ENCODE measurements at places on chromosomes 6 and 20.

- DNase-seq, result no peak
Observed at GRCh38 chr6:134245706-134246105, 72.2 kb downstream of the SGK1 start.

GRCh38 chr6:136058852-136059251 is 191.3 kb downstream of the MTFR2 start:
- no peak for DNase-seq

- DNase-seq, result no peak
Observed at GRCh38 chr20:63294536-63294900, 1.5 kb downstream of the COL20A1 start.

- DNase-seq, result no peak
Observed at GRCh38 chr6:15977050-15977449, 151.8 kb upstream of the MYLIP start.

DNA sequence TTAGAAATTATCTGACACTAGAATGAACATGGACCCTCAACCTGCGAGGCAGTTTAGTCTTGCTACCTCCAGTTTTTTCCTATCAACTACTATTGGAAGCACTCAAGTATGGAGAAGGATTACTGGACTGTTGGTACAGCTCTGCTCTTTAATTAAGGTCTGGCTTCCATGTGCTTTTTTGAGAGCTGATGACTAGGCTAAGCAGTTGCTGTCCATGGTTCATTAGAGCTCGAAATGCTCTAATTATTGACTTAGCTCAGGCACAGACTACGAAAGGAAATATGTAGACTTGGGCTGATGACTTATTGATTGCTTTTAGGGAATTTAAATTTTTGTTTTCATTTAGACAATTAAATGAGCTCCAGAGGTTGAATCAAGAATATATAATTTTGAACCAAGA is 1281.6 kb downstream of the HACE1 start:
- DNase-seq, result no peak

GRCh38 chr20:7361931-7362330 is 578.3 kb downstream of the HAO1 start:
- no peak for DNase-seq

- no peak for DNase-seq
Observed at GRCh38 chr6:6332811-6333244, 12.4 kb upstream of the F13A1 start.

DNA sequence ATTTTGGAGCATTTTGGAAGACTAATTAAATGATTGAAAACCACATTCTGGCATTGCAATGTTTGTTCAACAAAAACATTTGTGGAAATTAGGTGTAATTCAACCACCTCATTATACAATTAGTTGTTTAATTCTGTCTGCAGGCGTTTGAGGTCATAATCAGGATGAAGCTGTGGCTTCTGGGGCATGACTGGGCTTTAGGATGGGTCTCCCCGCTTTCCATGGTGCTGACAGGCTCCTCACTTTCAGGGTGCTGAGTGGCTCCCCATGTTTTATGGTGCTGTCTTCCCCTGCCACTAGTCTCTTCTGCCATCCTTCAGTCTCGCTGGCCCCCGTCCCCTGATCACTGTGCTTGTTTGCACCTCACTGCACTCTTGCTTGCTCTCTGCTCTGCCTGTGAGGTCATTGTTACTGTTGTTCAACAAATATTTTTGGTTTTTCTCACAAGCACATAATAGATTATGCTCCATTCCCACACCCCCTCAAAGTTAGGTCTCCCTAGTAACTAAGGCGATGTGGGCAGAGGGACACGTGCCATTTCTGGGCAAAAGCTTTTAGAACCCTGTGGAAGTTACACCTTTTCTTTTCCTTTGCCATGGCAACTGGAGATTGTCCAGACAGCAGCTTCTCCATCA is 25.4 kb upstream of the ZNF831 start:
- DNase-seq, result no peak

DNA sequence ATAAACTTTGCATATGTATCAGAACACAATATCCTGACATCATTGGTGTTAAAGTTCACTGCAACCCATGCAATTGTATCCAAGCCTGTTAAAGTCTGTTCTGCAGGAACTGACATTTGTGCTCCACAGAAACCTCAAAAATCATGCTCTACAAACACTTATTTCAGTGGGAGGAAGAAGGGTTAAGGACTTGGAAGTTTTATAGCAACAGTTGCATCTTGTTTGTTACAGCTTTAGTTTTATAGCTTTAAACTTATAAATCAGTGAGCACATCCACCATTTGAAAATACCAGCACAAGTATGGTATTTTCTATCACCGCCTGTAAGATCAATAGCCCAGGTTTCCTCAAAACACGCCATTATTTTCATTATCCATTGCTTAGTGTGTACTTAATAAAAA is 884 bp downstream of the ECT2L start:
- DNase-seq, result no peak

- DNase-seq, result no peak
Observed at GRCh38 chr6:167450626-167451025, 125.7 kb downstream of the TTLL2 start.

DNA sequence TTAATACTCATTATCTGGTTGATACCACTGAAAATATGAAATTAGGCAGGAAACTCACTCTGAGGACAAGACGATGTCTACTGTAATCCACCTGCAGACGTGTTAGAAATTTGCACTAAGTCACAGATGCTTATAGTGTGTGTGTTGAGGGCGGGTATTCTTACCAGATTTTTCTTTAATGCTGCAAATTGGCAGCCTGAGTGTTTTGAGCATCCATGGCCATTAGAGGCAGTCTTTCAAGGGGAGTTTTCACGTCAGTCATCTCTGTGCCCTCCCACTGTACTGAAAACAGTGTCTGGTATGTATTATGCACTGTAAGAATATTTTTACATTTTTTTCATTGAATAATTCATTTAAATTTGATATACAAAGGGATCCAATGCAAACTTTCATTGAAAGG is 266.5 kb upstream of the QKI start:
- DNase-seq, result no peak

- DNase-seq, result no peak
Observed at GRCh38 chr6:143845033-143845432, 1.9 kb downstream of the LTV1 start.

- DNase-seq, result no peak
Observed at GRCh38 chr6:2351807-2352431, 106.5 kb upstream of the GMDS start.

- DNase-seq, result no peak
Observed at GRCh38 chr6:29763491-29764289, 40.5 kb downstream of the HLA-F start.

Measured in naive thymus-derived CD4-positive, alpha-beta T cell (primary cell).